Tibial nerve (tissue), 4 donors: ENCODE measurements at places on chromosomes 6 and 20. TPM values are rescaled to one million over a fixed set of nuclear protein-coding genes. Genes with fewer than 3 reads are reported as not detected.

PTCHD4 gene
- 2.9 TPM for total RNA-seq

HLA-DMB gene
- total RNA-seq = 20.4 TPM

MYB gene
- 0.78 TPM for total RNA-seq

VGLL2 gene
- not detected for total RNA-seq

SEMG1 gene
- not detected for total RNA-seq

DCBLD1 gene
- total RNA-seq = 13.2 TPM
